ENCODE measurements at places on chromosomes 2 and 18.

DNA sequence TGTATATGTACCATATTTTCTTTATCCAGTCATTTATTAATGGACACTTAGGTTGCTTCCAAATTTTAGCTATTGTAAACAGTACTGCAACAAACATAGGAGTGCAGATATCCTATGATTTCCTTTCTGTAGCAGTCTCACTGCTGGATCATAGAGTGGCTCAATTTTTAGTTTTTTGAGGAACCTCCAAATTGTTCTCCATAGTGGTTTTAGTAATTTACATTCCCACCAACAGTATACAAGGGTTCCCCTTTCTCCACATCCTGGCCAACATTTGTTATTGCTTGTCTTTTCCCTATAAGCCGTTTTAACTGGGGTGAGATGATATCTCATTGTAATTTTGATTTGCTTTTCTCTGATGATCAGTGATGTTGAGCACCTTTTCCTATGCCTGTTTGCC lies 114.3 kb downstream of the TMEM17 start:
- no peak for DNase-seq

DNA sequence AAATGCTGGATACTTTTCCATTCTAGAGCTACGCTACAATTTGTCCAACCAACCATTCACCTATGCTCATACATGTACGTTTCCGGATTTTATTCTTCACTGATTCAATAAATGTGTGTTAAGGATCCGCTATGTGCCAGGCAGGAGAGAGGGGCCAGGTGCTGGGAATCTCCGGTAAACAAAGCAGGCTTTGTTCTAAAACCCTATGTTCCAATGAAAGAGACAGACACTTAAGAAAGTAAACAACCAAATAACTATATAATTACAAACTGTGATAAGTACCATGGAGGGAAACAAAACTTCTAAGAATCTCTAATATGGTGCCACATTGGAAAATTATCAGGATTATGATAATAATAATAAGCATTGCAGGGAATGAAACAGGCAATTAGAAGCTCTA lies 22.2 kb upstream of the POMC start:
- no peak for DNase-seq

- no peak for DNase-seq
Observed at GRCh38 chr18:11587846-11588245, 21.6 kb upstream of the SLC35G4 start.

DNA sequence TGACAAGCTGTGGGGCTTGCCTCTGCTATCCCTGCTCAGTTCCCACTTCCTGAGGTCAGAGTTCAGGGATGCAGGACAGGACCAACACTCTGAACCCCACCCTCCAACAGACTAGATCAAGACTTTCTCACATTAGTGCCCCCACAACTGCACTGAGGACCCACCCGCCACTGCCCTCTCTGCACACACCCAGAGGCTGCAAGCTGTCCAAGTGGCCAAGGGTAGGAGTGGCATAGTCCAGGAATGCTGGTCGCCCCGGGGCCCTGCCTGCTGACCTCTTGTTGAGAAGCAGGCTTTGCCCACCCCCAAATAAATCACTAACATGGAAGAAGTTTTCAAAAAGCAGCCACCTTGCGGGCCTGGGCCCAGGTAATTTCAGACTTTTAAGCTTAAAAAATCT lies 5.5 kb upstream of the KIF1A start:
- DNase-seq: no peak

DNA sequence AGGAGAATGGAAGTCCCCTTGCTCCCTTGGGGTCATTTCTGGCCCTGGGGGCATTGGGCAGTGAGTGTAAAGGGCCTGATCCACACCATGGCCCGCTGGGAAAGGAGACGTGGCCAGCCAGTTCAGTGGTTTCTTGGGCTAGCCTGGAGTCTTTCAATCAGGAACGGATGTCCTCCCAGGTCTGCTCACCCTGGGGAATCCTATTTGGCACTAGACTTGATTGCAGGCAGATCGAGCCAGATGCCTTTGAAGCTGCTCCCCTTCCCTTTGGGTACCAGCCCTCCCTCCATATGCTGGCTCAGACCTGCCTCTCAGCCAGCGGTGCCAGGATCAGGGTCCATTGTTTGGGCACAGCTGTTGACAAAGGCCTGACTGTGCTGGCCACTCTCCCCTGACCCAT lies 11.0 kb downstream of the FBLN7 start:
- no peak for DNase-seq

Data from stimulated activated CD4-positive, alpha-beta T cell treated with anti-CD3 and anti-CD28 coated beads, Interleukin-2, amount 100 ng/mL, for 24 hours (primary cell).